ENCODE measurements at places on chromosomes 4 and X.

GRCh38 chr4:104394406-104395167, 100.1 kb downstream of the CXXC4 start:
- peak; percentile 9 for DNase-seq

- no peak for DNase-seq
Observed at GRCh38 chr4:53152467-53152866, 213.4 kb downstream of the SCFD2 start.

DNA sequence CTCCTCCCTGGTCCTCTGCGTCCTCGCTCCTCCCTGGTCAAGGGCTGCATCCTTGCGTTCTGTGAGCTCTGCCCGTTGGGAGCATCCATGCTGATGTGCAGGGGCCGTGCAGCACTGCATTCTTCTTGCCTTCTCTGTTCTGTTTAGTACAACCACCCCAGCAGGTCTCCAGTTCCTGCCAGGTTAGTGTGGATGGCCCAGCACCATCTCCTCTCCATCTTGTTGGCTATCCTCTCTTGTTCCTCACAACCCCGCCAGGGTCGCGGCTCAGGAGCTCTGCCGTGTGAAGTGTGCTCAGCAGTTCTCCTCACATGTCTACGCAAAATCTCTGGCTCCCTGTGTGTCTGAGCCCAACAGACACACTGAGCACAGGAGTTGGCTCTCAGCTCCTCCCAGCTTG, 10.4 kb upstream of the MAEA start:
- DNase-seq: no peak

GRCh38 chr4:7129871-7130620, 62.2 kb upstream of the GRPEL1 start:
- DNase-seq: no peak

- no peak for DNase-seq
Observed at GRCh38 chr4:173272314-173272713, 61.8 kb downstream of the HMGB2 start.

GRCh38 chr4:182904211-182904761, 12.9 kb downstream of the DCTD start:
- no peak for DNase-seq

DNA sequence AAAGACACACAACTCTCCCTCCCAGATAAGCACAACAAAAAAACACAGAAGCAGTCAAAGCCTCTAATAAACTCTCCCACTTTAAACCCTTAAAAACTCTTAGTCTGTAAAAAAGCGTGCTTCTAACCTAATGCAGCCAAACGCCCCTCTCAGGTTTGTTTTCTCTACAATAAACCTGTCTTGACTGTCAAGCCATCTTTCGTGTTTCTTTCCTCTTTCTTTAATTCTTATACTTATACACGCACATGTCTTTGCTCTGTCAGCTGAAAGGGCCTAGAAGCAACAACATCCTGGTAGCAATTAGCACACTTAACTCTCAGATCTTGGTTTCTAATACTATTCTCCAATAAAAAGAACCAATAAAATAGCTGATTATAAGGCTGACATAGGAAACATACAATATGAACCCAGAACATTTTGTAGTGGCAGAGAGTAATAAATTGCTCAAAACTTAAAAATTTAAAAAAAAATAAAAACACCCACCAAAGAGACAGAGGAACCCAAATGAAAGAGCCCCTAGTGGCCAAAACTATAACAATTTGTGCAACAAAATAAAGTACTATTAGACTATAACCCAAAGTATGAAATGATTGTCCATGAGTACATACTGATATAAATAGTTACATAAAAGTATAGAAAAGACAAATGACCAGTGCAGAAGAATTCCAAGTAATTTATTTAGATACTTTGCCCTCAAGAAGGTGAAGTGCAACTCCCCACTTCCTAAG, 440.4 kb upstream of the ADGRL3 start:
- no peak for DNase-seq

DNA sequence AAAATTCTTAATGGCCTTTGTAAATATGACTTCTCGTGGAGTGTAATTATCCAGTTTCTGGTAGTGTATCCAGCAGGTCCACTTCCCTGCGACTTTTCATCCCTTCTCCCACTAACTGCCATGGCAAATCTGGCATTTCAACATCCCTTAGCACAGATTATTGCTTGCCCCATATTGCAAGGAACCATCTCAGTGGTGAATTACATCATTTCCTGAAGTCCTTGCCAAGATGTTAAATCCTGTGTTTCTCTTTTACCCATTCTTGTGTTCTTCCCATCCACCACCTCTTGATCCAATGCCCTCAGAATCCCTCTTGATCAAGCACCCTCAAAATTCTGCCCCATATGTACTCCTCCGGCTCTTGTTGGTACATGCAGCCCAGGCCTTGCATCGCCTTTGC, 88.1 kb upstream of the ZNF81 start:
- DNase-seq: no peak

DNA sequence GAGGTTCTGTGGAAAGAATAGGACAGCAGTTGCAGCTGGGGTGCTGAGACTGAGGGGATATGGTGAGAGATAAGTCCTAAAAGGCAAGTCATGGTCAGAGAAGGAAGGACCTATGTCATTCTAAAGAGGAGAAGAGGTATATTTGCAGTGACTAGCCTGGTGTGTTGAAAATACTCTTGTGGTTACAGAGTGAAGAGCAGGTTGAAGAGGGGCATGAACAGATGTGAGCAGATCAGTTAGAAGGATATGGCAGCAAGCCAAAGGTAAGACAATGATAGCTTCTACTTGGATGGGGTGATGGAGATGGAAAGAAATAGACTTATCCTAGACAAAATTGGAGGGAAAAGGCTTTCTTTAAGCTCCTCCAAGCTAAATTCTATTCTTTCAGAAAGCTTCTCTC, 469.8 kb upstream of the CPEB2 start:
- peak; percentile 1 for DNase-seq

DNA sequence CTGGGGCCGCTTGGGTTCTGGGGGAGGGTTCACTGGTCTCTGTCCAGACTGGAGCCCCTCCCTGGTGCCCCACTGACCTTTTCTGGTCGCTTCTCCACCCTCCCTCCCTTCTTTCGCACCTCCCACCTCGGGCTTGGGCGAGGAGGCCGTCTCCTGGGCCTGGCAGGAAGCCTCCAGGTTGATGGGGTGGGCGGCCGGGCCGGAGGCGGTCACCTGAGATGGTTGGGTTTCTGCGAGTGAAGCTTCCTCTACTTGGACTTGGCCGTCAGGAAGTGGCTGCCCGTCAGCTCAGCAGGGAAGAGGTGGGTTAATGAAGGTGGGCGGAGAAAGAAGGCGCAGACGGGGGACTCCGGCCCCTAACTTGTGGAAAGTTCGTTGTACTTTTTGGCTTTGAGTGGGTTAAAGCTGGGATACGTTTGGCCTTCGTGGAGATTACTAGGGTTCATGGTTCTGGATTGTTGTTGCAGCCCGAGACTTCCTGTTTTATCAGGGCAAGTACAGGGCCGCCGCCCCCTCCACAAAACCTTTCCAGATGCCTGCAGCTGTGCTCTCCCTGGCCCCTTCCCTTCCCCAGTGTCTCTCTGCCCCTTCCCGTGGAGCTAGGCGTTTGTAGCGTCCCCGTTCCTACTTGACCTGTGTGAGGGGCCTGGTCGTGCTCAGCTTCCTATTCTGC, 1.2 kb downstream of the AKAP17A start:
- no peak for DNase-seq

DNA sequence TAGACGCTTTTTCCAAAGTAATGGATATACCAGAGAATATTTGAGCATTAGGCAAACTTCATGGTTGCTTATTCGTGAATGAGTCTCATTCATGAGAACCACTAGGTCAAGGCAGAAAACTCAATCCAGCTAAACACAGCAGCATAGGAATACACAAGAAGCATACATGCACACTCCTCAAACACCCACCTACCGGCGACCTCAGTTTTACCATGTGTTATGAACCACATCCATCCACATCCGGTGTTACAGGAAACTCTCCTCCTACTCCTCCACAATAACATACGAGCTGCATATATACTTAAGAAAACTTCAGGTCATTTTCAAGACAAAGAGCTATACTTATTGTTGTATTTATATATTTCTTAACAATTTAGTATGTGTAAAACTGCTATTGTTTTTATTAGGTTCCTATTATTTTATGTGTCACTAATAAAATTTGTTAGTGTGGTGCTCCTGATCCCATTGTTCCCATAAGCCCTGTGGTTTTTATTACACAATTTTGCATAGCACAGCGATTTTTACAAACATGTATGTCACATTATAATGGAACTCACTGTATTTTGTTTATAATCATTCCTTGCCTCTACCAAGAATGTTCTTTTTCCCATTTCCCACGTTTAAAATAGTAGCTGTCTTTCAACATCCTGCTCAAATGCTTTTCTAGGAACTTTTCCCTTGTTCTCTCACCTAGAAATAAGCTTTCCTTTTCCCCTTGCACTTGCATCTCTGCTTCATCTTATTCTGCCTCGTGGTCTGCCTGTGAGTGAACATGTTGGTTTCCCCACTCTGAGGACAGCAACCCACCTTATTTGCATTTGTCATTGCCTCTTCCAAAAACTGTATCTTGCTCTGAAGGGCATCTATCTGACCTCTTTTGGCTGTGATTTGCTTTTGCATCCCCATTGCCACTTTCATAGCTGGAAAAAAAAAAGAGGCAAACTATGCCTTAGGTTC, 48.3 kb downstream of the STBD1 start:
- DNase-seq: no peak

- DNase-seq: no peak
Observed at GRCh38 chr4:25750874-25751273, 95.2 kb downstream of the SLC34A2 start.

GRCh38 chr4:28350485-28350884, 1489.8 kb downstream of the STIM2 start:
- DNase-seq: no peak

DNA sequence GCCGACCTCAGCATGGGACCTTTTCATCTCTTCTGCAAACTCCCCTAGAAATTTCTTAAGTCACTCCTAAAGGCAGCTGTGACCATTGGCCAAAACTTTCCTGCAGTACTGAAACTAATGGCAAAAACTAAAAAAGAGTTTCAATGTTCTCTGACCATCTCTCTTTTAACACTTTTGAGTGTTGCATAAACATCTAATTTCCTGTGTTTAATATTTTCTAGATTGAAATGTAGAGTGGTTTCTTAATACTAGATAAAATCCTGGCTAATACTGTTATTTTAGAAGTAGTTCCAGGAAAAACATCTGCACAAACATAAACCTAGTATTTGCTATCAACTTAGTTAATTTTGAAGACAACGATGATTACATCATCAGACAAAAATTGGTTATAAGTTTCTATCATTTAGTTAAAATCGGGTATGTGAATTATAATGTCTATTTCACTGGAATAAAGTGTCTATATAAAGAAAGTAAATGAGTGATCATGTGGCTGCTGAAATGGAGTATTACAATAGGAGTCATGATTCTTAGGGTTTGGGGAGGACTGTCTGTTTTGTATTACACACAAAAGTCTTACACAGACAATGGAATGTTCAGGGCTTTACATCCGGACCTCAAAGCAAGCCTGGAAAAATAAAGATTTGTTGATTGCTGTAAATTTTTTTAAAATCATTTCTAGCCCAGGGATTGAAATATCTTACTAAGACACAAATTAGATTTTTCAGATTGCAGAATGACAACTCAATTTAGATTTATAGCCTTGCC, 1323.4 kb downstream of the C4orf33 start:
- DNase-seq: no peak

GRCh38 chr4:128371001-128371777, 83.6 kb upstream of the PGRMC2 start:
- DNase-seq: no peak

GRCh38 chr4:47631161-47631560, 146.1 kb downstream of the ATP10D start:
- DNase-seq: no peak

- no peak for DNase-seq
Observed at GRCh38 chr4:152468408-152468807, 67.5 kb downstream of the FBXW7 start.

- no peak for DNase-seq
Observed at GRCh38 chrX:23202326-23202725, 132.3 kb upstream of the PTCHD1 start.

DNA sequence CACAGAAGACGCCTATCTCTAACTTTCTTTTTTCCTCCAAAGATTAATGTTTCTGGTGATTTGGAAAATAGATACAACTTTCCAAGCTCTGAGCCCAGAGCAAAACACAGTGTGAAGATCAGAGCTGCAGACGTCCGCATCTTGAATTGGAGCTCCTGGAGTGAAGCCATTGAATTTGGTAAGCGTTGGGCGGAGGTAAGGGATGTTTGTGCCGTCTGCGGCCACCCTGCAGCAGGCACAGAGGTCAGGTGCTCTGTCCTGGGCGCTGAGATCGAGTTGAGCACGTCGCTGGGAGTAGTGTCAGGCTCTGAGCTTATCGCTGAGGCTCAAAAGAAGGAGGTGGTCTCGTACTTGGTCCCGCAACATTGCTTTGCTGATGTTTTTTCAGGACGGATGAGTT, 31.8 kb downstream of the CSF2RA start:
- no peak for DNase-seq

GRCh38 chr4:14863418-14864364, 138.6 kb upstream of the CPEB2 start:
- DNase-seq: no peak
